ENCODE measurements at places on chromosomes 1 and 21.

GRCh38 chr1:44652445-44653106 is 21.7 kb downstream of the TMEM53 start:
- peak; percentile 73 for DNase-seq

GRCh38 chr1:12185918-12186678 is 19.3 kb downstream of the TNFRSF1B start:
- DNase-seq, result no peak

- no peak for DNase-seq
Observed at GRCh38 chr21:39519835-39520234, 68.1 kb downstream of the SH3BGR start.

DNA sequence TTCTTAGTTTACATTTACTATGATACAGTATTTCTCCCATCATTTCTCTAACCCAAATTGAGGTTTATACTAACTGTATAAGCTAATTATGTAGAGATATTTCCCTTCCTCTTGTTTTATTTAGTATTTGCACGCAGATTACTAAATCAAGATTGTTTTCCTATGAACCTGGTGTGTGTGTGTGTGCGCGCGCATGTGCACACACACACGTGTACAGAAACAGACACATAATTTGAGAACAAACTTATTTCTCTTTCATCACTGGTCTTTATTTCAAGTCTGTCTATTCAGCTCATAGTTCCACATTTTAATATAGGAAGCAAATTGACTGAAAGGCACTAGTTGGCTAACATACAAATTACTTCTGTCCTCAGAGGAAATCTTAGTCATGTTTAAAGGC is 19.7 kb upstream of the COL24A1 start:
- DNase-seq, result no peak

DNA sequence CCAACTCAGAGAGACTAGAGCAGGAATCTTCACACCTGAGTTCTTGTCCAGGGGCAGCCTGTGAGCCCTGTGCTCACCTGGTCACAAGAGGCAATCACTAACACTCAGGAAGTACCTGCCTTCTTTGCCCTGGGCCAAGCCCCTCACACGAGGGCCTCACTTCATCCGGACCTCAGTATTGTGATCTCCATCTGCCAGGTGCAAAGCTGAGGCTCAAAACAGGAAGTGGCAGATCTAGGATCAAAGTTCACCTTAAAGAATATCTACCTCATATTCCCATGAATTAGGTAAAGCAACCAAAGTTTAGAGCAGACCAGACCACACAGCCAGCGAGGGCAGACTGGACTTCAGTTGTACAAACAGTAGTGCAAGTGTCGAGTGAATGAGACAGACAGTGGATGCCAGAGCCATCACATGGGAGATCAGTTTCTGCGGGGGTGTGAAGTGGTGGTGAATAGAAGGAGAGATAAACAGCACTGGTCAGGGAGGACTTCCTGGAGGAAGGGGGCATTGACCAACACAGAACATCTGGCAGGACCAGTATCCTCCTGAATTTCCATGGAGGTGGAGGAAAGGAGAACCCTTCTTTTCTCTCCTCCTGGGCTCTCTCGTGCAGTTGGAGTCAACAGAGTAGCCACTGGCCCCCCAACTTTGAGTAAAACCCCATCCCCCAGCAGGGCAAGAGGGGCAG is 116.6 kb upstream of the ZBTB40 start:
- no peak for DNase-seq

DNA sequence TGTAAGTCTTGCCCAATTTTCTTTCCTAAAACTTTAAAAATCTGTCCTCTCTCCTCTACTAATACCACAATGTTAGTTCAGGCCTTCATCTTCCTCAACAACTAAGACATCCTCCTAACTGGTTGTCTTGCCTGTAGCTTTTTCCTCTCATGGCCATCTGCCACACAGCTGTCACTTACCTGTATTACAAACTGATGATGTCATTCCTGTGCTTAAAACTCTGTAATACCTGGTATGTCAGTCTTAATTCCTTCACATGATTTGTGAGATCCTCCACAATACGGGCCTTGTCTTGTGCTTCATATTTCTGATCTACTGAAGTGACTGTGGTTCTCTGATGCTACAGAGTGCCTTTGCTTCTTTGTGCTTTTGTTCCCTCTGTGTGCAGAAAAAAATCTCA is 9.8 kb downstream of the MRPS14 start:
- DNase-seq, result no peak

GRCh38 chr1:119885903-119886783 is 10.2 kb downstream of the ADAM30 start:
- peak; percentile 30 for DNase-seq

GRCh38 chr1:162697140-162697895 is 65.1 kb downstream of the DDR2 start:
- DNase-seq, result no peak

DNA sequence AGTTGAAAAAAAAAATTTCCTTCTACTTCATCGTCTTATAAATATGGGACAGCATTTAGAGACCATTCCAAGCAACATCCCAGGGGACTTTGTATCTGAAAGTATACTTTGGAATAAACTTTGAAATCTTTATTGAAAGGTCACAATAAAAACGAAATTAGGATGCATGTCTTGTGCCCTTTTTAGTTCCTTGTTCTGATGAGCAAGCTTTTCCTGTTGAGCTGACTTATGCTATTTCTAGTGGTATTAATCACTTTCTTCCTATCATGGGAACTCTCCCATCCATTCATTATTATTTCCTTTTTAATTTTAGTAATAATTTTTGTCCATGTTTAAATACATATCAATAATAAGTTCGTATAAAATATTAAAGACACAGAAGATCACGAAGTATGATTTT is 4.0 kb upstream of the GBP2 start:
- DNase-seq, result no peak

- DNase-seq, result peak; percentile 9
Observed at GRCh38 chr1:169105434-169106094, 926 bp upstream of the ATP1B1 start.

DNA sequence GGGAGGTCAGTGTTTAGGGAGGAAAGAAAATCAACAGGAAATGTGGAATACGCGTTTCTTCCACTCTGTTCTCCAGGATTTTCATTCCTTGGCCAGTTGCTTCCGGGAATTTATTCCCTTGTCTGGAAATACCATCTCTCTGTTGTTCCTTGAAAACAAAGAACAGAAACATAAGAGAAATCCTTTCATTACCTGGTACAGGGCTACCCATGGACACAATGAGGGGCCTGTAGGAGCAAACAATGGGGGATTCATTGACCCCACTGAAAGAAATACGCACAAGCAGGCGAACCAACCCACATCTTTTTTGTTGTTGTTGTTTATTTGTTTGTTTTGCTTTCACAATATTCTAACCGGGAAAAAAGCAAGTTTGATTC is 20.0 kb upstream of the BACE2 start:
- no peak for DNase-seq

GRCh38 chr1:183346276-183346732 is 71.9 kb downstream of the NMNAT2 start:
- no peak for DNase-seq

DNA sequence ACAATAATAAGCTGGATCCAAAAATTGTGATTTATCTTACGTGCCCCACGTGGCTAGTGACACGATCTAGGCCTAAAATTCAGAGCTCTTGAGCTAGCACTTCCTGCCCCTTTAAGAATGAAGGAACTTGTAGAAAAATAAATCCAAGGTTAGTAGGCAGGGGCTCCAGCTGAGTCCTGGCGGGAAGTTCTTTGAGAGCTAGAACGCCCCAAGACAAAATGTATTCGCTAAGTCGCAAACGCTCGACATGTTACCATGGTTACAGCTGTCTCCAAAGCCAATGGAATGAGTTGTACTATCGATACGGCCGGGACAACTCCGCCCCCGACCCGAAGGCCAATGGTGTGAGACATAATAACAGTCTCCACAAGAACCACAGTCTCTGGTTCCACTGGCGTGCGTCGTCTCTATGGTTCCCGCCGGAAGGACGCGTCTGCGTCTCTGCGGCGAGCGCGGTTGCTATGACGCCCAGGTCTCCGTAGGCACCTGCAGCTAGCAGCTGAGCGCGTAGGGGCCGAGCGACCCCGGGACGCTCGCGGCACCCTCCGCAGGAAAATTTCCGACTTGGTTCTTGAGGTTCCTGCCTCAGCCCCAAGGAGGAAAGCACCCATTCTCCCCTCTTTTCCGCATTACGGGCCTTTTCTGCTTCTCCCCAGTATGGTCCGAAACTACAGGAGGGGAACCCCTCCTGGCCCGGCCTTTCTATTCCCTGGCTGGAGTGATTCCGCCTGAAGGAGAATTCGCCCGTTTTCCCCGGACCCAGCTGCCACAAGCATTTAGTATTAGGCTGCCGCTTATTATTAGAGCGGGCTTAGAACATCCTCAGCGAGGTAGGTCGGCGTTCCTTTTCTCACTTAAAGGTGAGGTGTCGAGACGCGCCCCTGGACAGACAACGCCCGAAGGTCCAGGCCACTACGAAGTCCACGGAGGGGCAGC is at the start of gene CCDC30:
Gene CCDC30, plus strand, starts transcription at position 459 of the 936 bp plus-strand sequence. CDS start 17,266 bp downstream, outside the sequence.
- peak; percentile 87 for DNase-seq

DNA sequence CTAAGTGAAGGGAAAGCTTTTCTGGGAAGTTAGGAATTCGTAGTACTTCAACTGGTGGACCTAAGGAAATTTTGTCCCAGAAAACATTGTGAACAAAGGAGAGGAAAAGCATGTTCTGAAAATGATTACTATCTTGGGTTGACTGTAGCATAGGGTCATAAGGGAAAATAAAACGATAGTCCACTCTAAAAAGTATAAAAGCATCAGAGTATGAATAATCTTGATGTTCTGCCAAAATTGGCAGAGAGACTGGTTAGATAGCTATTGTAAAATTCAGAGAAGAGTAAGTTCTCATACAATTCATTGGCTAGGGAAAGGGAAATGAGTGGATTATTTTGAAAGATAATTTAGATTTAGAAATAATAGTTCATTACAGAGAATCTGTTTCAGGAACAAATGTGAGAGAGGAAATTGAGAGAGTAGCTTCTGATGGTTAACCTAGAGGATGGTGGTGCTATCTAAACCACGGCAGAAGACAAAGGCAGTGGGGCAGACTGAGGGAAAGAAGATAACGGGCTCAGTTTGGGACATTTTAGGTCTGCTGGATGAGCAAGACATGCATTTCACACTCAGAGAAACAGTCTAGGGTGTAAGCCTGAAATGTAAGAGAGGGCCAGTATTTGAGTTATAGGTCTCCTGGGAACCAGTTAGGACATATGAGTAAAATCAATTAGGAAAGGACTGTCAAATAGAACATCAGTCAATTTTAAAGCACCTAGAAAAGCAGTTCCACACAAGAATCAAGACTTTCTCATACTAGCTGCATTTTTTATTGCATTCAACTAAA is 799.3 kb upstream of the CXADR start:
- no peak for DNase-seq

- no peak for DNase-seq
Observed at GRCh38 chr1:218421531-218421930, 76.4 kb downstream of the TGFB2 start.

- DNase-seq, result no peak
Observed at GRCh38 chr21:15732290-15732995, 2.7 kb downstream of the USP25 start.

- DNase-seq, result no peak
Observed at GRCh38 chr1:65435987-65436386, 15.5 kb downstream of the LEPR start.

Data from stimulated activated CD8-positive, alpha-beta memory T cell treated with anti-CD3 and anti-CD28 coated beads, Interleukin-7, amount 100 ng/mL, for 24 hours (primary cell).